ENCODE measurements at places on chromosomes 6 and 20.

- no peak for DNase-seq
Measured at GRCh38 chr6:13420269-13420668, 67.1 kb downstream of the GFOD1 start.

- DNase-seq: no peak
Measured at GRCh38 chr6:14406614-14407331, 289.2 kb downstream of the CD83 start.

DNA sequence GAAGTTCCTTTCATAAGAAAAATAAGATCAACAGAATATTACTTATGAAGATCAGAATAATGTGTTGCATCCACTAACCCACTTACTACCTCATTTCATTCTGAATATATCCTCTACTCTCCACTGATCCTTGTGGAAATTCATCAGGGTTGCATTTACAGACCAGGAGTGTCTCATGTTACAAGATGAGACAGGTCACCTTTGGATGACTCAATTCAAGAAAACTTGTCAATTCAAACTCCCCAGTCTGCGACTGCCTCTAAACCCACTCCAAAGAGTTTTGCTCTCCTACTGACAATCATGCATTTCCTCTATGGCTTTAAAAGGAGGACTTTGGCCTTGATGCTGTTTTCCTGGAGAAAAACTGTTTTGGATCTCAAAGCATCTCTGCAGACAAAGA lies 68.4 kb downstream of the ID4 start:
- DNase-seq: no peak

GRCh38 chr6:156430386-156430785 lies 346.8 kb upstream of the ARID1B start:
- DNase-seq: no peak

DNA sequence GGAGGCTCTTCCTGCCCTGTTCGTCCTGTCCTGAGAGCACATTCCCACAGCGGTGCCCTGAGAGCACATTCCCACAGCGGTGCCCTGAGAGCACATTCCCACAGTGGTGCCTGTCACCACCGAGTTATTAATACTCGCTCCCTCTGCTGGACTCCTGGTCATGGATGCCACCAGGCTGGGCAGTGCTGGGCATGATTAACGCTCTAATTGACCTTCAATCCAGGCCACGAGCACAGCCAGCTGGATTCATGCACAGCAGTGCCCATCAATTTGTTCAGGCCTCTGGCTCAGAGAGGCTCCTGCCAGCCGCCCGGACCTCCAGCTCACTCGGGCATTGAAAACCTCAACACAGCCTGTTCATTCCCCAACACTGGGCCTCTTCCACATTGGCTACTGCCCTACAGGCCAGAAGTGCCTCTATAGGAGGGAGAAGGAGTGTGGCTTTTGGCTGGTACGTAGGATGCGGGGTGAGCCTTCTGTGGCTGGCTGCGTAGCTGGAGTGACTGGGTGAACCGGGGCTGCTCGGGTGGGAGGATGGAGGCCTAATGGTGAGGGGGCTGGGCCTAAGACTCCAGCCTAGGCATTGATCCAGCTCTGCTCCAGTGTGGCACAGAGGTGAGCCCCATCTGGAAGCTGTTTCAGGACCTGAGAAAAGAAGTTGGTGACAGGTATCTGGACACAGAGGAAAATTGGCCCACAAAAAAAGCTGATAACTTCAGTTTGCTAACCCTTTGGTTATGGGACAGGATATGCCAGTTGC lies 9.3 kb downstream of the IP6K3 start:
- DNase-seq: no peak

DNA sequence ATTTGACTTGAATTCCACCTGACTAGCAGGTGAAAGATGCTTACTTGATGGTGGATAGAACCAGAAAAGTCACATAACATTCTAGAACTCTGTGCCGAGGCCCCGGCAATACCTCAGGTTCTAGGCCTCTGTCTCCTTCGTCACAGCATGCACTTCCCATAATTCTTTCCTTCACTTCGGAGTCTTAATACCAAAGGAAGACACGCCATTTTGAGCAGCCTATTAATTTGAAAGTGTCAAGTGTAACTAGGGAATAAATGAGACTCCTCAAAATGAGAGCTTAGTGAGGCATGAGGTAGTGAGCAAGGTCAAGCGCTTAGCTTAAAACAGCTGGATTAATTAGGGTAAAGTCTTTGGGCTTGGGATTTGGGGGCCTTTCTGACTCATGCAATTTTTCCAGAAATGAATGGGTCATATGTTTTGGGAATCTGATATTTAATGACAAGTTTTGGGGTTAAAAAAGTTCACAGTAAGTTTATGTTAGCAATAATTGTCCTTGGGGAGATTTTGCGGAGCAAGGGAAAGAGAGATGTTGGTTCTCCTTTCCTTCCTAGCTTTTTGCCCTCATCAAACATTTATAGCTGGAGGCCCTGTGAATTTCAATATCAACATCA lies 29.1 kb upstream of the SGK1 start:
- no peak for DNase-seq

DNA sequence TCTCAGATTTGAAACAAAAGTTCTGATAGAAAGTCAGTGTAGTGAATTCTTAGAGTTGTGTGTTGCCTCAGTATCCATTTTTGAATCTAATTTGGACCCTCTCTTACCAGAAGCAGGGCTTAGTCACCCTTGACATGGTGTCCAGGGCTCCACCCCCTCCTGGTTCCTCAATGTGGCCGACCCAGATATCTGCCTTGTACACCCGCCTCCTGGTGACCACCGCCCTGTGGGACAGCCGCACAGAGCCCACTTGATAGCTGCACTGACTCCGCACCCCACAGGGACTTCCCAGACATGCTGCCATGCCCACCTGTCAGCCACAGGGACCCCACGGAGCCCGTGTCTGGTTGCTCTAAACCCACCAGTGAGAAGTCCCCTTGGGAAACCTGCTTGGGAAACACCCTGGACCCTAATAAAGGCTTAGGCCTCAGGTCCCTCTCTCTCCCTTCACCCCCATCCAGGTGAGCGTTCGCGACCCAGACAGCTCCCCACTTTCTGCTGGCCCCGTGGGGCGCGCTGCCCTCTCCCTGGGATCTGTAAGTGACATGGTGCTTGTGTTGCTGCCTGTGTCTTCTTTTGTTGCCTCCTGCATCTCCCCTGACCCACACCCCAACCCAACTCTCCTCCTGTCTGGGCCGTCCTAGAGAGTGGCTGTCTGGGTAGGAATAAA lies 47.2 kb upstream of the SYNDIG1 start:
- DNase-seq: no peak

- no peak for DNase-seq
Measured at GRCh38 chr6:34513646-34514045, 42.5 kb downstream of the SPDEF start.

DNA sequence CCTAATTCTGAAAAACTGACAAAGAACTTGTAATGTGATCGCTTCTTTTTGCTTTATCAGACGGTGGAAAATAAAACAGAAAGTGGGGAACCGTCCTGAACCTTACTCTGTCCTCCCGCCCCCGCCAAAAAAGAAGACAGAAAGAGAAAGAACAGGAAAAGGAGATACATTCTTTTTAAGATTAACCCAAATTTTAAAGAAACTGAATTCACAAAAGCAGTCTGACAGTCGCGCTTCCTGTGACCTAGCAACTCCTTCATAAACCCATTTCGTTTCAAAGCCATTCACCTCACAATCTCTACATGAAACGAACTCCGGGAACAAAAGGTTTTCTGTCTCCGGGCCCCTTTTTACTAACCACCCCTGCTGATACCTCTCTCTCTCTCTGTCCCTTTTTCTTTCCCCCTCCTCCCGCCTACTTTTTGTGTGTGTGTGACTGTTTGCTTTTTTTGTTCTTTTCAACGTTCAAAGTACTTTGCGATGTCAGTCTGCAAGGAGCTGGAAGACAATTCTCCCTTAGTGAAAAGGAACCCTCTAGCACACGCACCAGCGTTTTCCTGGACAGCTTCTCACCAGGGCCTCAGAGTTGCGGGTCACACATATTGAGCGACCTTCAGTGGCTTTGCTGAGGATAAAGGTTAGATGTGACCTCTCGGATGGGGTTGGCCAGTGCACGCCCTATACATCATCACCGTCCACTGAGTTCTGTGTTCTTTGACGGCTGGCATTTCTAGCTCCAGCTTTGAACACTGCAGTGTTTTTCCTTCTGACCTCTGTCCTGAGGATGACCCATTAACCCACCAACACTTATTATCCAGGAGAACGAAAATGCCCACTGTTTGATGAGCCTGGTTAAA lies 530 bp upstream of the NEDD9 start:
- DNase-seq: no peak

GRCh38 chr6:27146706-27147505 lies 100.6 kb upstream of the PRSS16 start:
- DNase-seq: peak; percentile 39

- no peak for DNase-seq
Measured at GRCh38 chr20:54170963-54171362, 2.8 kb downstream of the CYP24A1 start.

GRCh38 chr6:53605543-53606235 lies 59.9 kb downstream of the KLHL31 start:
- no peak for DNase-seq

- DNase-seq: no peak
Measured at GRCh38 chr20:61373956-61374545, 122.0 kb downstream of the CDH4 start.

GRCh38 chr20:52302736-52303135 lies 111.2 kb upstream of the ZFP64 start:
- DNase-seq: no peak

DNA sequence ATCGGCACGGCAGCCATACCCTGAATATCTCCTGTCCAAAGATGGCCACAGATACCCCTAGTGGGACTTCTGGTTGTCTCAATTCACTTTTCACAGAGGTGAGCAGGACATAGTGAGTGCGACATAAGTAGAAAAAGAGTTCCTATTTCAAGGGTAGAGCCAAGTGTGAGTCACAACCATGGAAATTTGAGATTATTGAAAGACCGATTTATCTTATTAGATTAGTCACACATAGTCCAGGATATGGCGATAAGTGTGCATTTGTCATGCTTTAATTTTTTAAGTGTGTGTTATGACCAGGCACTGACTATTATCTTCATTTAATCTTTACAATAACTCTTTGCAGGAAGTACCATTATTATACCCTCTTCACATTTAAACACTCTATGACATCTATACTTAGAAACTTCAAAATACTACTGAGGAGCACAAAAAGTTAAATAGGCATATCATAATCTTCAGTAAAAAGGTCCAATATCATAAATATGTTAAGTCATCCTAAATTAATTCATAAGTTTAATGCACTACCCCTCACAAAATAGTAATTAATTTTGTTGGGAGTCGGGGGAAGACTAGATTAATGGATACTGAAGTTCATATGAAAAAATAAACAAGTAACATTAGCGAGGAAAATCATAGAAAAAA lies 13.4 kb upstream of the TNFAIP3 start:
- no peak for DNase-seq

DNA sequence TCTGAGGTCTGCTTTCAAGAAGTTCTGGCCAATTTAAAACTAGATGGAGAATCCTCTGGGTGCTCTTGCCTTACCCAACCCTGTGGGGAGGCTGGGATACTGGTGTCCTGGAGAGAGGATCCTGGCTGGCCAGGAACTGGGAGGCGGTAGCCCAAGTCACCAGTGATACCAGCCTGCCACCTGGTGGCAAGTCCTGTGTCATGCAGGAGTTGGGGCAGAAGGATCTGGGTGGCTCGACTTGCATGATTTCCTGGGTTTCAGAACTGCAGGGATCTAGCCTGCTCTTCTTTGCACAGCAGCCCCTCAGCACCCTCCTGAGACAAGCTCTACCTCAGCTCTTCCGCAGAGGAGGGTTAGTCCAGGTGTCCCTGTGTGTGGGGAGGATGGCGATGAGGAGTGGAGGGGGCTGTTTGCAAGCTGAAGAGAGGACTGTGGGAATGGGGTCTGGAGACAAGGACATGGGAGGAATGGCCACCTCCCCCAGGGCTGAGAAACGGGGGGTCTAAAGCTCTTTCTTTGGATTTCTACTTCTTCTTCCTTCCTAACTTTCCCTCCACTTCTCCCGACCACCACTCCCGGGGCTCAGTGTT lies 4.2 kb downstream of the KCNK17 start:
- DNase-seq: no peak

DNA sequence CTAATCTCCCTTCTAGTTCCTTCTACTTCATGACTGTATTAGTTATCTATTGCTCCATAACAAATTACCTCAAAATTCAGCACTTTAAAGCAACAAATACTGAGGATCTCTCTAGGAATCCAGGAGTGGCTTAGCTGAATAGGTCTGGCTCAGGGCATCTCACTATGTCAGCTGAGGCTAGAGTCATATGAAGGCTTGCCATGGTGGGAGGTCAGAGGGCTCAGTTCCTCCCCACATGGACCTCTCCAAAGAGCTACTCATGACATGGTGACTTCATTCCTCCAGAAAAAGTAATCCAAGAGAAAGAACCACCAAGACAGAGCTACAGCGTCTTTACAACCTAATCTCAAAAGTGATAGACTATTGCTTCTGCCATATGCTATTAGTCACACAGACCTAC lies 70.2 kb upstream of the PRND start:
- DNase-seq: no peak

DNA sequence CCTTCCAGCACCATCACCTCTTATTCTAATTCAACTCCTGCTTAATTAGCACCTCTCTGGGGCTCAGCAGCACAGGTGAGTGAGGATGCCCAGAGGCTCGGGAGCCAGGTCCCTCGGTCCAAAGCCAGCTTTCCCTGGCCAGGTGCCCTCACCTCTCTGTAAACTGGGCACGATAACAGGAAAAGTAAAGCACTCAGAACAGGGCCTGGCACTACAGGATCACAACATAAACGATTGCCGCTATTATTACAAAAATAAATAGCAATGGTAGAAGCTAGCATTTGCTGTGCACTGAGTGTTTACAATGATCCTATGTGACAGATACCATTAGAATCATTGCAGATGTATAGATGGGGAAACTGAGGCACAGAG lies 2.6 kb downstream of the BPIFB2 start:
- no peak for DNase-seq

DNA sequence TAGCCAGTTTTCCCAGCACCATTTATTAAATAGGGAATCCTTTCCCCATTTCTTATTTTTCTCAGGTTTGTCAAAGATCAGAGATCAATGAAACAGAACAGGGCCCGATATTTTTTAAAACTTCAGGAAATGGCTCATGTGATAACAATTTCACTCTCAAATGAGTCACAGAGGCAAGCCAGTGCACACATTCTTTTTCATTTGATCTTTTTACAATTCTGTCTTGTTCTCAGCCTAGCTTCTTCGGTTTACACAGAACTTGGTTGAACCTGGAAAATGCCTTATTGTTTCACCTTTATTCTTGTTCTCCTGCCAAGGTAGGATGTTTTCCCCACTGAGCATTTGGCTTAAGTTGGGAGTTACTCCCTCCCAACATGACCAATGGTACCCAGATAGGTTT lies 258.9 kb downstream of the COL12A1 start:
- no peak for DNase-seq

GRCh38 chr6:131692031-131692430 lies 9.2 kb downstream of the OR2A4 start:
- DNase-seq: no peak

DNA sequence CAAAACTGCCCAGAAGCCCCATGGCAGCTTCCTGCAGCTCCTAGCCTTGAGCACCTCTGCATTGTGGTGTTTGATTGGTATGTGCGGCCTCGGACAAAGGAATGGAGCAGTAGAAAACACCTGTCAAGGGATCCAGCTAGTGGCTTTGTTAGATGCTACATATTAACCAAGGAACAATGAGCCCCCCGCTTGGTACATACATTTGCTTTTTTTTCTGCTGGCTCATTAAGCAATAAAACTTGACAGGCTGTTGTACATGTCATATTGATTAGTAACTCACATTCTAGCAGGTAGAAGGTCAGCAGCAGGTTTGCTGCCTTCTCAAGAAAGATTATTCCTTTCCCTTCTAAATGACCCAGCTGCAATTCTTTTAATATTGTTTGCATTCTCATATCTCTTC lies 937 bp downstream of the SPACA1 start:
- DNase-seq: no peak

- DNase-seq: no peak
Measured at GRCh38 chr6:14197118-14197517, 79.5 kb downstream of the CD83 start.

- no peak for DNase-seq
Measured at GRCh38 chr20:35306931-35307517, 14.8 kb upstream of the FAM83C start.

Data from activated CD8-positive, alpha-beta memory T cell treated with anti-CD3 and anti-CD28 coated beads for 1 hour (primary cell).